CD4-positive, alpha-beta T cell treated with Interleukin-17A for 1 hour (primary cell): ENCODE measurements at places on chromosomes 5 and 9.
A peak's percentile ranks its signal among the peaks of the same experiment; 100 is the strongest.

- peak; percentile 5 for DNase-seq
Measured at GRCh38 chr5:16160706-16161105, 18.9 kb downstream of the MARCHF11 start.

DNA sequence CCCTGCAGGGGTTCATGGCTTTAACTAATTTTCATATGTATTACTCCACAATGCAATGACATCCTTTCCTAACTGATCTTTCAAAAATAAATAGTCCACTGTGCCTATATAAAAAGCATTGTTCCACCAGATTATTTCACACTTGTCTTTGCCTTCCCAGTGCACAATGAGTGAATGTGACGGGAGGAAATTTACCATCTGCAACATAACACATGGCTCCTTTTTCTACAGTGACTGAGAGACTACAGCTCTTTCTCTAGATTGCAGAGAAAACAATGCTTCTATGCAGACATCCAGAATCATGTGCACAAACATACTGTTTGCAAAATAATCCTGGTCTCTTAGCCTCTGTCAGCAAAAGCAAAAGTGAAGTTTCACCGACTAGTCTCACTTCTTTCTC lies 483.7 kb upstream of the PIK3R1 start:
- DNase-seq = no peak

- DNase-seq = peak; percentile 9
Measured at GRCh38 chr9:132078699-132079356, 839 bp downstream of the MED27 start.

- DNase-seq = peak; percentile 13
Measured at GRCh38 chr9:68704814-68705530, at the start of gene PIP5K1B. PIP5K1B (plus strand) TSS chr9:68705240; CDS start chr9:68822615, 117,375 bp downstream.

GRCh38 chr9:20707708-20708107 lies 23.6 kb downstream of the FOCAD start:
- no peak for DNase-seq

- no peak for DNase-seq
Measured at GRCh38 chr5:81604193-81604592, 146.7 kb downstream of the SSBP2 start.

- DNase-seq = no peak
Measured at GRCh38 chr5:135322271-135322670, 76.8 kb downstream of the MACROH2A1 start.

DNA sequence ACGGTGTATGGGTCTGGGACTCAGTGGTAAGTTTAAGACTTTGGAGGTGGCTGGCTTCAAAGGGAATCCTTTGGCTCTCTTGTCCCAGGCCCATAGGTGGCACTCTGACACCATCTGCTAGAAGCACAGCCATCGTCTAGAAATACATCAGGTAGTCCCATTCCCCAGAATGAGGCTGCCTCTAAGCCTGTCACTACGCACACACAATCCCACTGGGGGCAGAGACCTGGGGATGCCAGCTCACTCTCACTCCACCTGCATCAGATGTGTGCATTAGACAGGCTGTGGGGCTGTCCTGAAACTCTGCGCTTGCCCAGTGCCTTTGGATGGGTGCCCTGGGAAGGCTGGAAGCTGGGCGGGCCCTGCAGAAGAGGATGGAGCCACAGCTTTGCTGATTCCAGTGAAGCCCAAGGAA lies 127.5 kb upstream of the PANK3 start:
- peak; percentile 6 for DNase-seq

DNA sequence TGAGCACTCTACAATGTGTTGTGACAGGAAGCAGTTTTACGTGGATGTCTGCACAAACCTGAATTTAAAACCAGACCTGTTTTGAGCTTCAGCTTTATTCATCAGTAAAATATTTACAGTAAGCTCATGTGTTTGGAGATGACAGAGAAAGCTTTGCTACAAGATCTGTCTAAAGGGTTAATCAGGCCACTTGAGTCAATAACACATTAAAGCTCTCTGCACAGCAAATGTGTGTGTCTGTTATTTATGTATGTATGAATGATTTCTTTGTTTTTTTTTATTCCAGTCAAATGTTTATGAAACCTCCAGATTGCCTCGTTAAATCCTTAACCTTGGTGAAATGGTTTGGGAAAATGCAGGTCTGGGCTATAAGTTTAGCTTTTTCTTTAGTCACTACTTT lies 77.3 kb upstream of the SREK1 start:
- no peak for DNase-seq

- DNase-seq = no peak
Measured at GRCh38 chr9:127448112-127448805, 2.9 kb downstream of the RPL12 start.

GRCh38 chr5:83124593-83124992 lies 47.2 kb downstream of the XRCC4 start:
- no peak for DNase-seq

GRCh38 chr5:17481378-17481777 lies 16.7 kb upstream of the TAF11L2 start:
- DNase-seq = no peak

- no peak for DNase-seq
Measured at GRCh38 chr9:95980262-95981125, 105.0 kb downstream of the ERCC6L2 start.

- no peak for DNase-seq
Measured at GRCh38 chr5:2700876-2701275, 50.6 kb downstream of the IRX2 start.

- no peak for DNase-seq
Measured at GRCh38 chr5:173775261-173776197, 112.6 kb upstream of the CPEB4 start.

- DNase-seq = no peak
Measured at GRCh38 chr9:136875155-136875554, 9.0 kb upstream of the EDF1 start.

GRCh38 chr5:120544043-120544442 lies 79.9 kb downstream of the PRR16 start:
- no peak for DNase-seq

DNA sequence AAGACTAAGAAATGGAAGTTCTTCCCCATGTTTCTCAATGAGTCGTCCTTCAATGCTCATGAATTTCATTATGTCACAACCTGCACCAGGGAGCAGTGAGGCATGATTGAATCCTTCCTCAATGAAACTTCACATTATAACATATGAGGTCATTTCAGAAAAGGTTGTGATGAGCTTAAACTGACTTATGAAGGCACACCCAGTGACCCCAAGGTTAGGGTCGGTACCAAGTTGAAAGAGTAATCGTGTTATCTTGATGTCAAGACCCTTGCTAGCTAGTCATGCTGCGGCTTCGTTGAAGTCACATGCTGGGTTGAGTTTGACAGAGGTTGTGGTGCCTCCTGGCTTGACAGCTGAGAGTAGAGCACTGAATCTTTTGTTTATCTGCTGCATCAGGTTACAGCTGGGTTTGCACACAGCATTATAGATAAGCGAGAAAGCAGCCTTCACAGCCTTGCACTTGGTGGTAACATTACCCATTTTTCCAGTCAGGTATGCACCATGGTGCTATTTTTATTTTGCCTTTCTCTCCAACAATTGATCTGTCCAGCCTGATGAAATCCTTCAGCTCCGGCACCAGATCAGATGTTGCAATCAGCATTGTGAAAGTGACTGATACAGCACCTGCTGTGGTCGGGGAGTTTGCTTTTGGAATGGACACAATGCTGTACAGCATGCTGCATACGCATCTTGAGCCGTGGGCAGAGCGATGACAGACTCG lies 133.2 kb downstream of the ERCC6L2 start:
- DNase-seq = no peak

GRCh38 chr9:109972026-109972882 lies 192.3 kb downstream of the PALM2AKAP2 start:
- DNase-seq = peak; percentile 27

- no peak for DNase-seq
Measured at GRCh38 chr9:123871781-123872180, 58.1 kb downstream of the DENND1A start.

GRCh38 chr5:32153723-32154122 lies 20.4 kb downstream of the GOLPH3 start:
- DNase-seq = no peak

DNA sequence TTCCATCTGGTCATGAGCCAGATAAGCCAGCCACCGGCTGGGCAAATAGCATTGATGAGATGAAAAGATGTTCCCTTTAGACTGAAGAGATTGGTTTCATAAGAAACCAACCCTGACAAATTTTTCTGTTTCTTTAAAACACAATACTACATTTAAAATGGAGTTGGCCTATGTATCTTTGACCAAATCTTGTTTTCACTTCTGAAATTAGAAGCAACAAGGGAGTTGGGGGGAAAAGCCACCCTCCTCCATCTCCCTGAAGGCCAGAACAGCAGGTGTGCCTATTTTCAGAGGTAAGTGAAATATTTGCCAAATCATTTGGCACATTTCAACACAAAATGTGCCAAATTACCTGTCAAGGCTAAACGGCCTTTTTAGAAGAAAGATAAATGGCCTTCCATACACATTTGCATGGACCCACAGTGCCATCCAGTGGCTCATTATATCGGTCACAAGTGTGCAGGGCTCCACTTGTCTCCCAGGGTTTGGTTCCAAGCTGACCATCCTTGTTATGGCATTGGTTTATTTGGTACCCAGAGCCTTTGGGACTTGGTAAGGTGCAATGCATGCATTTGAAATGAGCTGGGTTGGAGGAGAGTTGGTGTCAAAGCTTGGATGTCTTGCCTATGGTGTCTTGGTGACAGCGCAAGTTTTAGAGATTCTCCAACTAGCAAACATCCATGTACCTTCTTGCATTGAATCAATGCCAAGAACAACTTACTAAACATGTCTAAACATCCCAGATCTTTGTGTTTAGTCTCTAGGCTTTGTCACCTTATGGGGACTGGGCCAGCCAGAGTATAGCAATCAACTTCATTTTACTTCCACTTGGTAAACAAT lies 372.0 kb upstream of the KIF2A start:
- DNase-seq = no peak

- no peak for DNase-seq
Measured at GRCh38 chr5:10416868-10417267, 24.8 kb upstream of the ROPN1L start.

DNA sequence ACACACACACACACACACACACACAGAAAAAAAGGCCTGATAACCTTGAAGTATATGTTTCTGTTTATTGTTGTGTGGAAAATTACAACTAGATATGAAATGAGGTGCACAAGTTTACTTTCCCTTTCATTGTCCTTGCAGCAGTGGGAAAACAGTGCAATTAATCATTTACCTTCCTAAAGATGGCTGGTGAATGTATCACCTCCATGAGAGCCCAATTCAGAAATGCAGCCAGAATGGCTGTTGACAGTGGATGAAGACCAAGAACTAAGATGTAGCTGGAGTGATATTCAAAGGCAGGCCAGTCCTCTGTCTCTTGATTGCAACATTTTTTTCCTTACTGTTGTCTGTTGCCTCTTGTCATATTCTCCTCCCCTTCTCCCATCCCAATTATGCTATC lies 49.6 kb upstream of the EIF4EBP3 start:
- DNase-seq = no peak

DNA sequence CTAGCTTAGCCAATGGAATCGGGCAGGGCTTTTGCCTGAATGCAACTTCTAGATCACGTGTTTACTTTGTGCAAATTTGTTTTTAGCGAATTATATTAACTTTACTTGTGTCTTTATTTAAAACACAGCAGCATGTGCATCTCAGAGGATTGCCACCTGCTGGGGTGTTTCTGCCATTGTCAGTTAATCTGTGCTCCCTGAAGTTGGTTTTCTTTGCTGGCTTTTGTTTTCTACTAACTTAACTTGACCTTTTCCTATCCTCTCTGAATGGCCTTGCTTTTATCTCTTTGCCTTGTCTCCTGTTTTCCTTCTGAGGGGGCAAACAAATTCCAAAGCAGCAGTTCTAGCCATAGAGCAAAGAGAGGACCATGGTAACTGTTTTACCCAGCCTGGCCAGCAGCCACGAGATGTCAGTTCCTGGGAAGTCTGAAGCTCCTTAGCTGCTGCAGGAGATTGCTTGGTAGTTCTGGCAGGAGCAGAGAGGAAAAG lies 67.6 kb downstream of the ARHGEF28 start:
- DNase-seq = peak; percentile 5

- no peak for DNase-seq
Measured at GRCh38 chr5:39569857-39570256, 145.1 kb upstream of the DAB2 start.

DNA sequence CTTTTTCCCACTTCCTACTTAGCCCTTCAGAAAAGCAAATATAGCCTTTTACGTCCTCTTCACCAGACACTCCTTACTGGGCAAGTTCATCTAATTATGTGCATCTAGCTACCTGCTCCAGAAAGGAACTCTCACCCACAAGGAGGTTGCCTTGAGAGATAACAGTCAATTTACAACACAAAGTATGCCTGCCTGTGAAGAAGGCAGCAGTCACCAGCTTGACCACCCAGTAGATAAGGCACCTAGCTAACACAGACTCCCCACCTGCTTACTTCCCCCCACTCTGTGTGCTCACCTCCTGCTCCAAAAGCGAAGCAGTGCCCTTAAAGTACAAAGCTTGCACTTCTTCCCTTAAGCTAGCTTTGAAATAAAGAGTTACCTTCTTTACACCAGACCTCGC lies 111.7 kb upstream of the MRPS30 start:
- DNase-seq = no peak

DNA sequence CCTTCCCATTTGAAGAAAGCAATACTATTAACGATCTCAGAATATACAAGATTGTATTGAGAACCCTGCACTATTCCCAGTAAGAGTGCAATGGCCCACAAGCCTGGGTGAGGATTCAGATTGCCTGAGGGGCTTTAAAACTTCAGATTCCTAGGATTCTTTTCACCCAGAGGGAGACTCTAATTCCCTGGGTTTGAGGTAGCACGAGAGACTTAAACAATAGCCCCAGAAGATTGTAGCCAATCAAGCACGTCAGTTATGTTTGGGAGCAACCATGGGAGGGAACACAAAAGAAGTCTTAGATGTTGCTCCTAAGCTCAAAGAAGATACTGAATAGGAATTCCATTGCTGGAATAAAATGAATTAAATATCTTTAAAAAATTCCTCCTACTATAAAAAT lies 17.9 kb downstream of the MRPS27 start:
- no peak for DNase-seq
